Neural progenitor cell (in vitro differentiated cells): ENCODE measurements at places on chromosomes 12 and 14. TPM values are rescaled to one million over a fixed set of nuclear protein-coding genes. Genes with fewer than 3 reads are reported as not detected.

The COX8C gene
- total RNA-seq = not detected in 2 replicates

The MANSC4 gene
- 0.12 TPM in 1 of 2 replicates, not detected in the other for total RNA-seq

The ART4 gene
- not detected in 2 replicates for total RNA-seq

The RD3L gene
- total RNA-seq = not detected in 2 replicates

The ARHGDIB gene
- not detected in 2 replicates for total RNA-seq

The TDRD9 gene
- not detected in 2 replicates for total RNA-seq

The MYO1A gene
- total RNA-seq = 0.19 TPM in 1 of 2 replicates, not detected in the other

The EPYC gene
- total RNA-seq = not detected in 2 replicates

The NPAS3 gene
- total RNA-seq = 0.25 TPM in 1 of 2 replicates, not detected in the other

The PLBD2 gene
- 4.9 and 12.0 TPM in 2 replicates for total RNA-seq

The KCNK13 gene
- total RNA-seq = not detected in 2 replicates

The MYBPC1 gene
- not detected in 2 replicates for total RNA-seq

The PPFIA2 gene
- 1.4 and 2.2 TPM in 2 replicates for total RNA-seq

The KCNH5 gene
- 1.9 and 4.6 TPM in 2 replicates for total RNA-seq

The EIF2S3B gene
- total RNA-seq = 1.4 and 1.8 TPM in 2 replicates

The TMEM179 gene
- total RNA-seq = 0.77 and 12.1 TPM in 2 replicates

The FBLN5 gene
- not detected in 2 replicates for total RNA-seq

The TMEM30B gene
- total RNA-seq = 0.07 and 0.09 TPM in 2 replicates

The SLC5A8 gene
- total RNA-seq = not detected in 2 replicates

The TMX1 gene
- 75.6 and 96.4 TPM in 2 replicates for total RNA-seq

The HVCN1 gene
- total RNA-seq = 12.0 and 16.4 TPM in 2 replicates

The KLRG1 gene
- 4.7 and 26.9 TPM in 2 replicates for total RNA-seq

The TPPP2 gene
- not detected in 2 replicates for total RNA-seq

The PLCZ1 gene
- total RNA-seq = not detected in 2 replicates
